Posterior cingulate gyrus (tissue), 11 donors: ENCODE measurements at places on chromosomes 13 and 19.

- no peak for DNase-seq
These were observed 12.1 kb downstream of the KLHL26 start for GRCh38 chr19:18648973-18649315.

DNA sequence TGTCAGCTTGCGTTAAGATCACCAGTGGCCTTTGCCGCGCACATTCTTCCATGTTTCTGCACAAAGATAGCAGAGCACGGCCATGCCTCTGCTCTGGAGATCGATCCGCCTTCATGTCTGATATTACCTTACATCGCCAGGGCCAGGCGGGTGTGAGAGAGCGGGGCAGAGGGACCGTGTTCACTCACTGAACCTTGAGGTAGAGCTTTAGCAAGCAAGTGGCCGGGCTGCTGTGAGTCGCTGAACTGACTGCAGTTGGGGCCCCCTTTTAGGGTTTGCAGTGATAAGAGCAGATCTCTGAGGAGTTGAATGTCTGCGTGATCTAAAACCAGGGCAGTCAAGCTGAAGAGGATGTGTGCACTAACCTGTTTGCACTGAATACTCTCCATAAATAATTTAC lies 275.4 kb upstream of the OBI1 start:
- no peak for DNase-seq

DNA sequence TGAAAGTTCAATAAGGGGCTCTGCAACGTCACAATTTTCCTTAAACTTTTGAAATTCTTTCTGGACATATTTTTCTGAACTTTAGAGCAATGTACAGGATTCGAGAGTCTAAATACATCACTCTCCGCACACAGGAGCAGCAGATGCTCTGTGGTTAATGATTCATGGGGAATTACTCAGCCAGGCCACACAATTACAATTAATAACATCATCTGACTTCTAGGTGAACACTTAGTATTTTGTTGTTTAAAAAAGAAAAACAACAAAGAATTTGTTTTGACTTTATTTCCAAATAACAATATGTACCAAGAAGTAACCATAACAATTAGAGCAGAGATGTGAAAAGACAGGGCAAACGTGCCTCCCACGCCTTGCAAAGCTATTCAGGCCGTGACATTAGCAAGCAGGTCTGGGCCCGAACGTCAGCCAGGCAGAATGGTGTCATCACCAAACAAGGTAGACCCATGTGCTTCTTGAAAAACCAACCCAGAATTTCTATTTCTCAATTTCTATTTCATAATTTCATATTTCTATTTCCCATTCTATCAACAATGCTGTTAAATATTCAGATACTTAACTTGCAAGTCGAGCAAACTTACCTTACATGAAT lies 236.3 kb downstream of the COL4A1 start:
- no peak for DNase-seq

DNA sequence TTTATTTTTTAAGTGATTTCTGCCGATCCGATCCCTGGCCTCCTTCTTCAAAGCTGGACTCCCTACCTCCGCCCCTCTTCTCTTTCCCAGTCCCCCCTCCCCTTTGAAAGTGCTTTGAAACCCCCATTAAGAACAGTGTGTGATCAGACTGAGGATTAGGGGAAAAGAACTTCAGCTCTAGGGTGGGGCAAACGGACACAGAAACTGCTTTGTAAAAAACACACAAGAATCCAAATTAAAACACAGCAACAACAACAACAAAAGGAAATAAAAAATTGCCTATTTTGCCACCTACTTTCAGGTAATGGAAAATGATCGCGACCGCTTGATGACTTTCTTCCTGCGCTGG lies 1.4 kb downstream of the SPRY2 start:
- DNase-seq: no peak

DNA sequence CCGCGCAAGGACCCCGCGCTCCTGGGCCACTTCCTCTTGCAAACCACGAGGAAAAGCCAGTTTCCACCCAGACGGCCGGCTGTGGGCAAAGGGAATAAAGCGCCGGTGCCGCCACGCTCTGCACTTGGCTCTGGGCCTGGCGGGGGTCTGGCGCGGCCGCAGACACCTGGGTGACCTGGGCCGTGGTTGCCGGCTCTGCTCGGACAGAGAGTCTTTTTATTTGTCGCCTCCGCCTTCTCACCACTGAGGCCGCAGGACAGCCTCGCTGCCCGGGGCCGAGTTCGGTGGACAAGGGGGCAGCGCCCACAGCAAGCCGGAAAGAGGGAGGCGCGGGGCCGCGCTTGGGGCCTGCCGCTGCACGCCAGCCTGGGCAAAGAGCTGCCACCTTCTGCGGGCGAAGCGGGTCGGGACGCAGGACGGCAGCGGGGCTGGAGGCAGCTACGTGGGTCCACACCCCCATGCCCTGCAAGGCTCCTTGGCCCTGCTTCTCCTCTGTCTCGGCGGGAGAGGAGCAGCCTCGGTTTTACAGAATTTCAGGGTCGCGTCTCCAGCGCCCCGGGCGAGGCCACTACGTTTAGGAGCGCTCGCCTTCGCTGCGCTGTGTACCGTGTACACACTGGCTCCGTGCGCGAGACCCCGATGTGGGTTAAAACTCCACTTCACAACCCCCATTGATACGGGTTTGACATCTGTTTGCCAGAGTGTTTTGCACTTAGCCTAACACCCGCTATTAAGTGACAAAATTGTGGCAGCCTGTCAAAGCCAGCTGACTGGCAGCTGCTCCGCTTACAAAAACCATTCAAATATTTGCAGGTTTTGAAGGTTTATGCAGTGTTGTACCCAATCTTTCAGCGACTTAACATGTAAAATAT lies 13.0 kb upstream of the SOX1 start:
- DNase-seq: no peak

DNA sequence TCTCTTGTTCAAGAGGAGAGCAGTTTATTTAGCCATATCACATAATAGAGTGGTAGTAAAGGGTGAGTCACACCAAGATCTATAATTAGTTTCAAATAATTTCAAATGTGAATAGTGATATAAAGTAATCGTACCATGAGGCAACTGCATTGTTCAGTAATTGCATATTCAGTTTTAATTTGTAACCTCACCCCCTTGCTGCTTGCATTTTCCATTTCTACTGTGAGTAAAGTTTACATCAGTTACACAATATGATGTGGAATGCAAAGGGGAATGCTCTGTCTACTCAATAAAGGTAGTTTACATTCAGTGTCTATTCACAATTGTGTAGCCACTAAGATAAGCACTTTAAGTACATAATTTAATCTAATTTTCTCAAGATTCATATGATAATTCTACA lies 1695.7 kb upstream of the SPRY2 start:
- no peak for DNase-seq

DNA sequence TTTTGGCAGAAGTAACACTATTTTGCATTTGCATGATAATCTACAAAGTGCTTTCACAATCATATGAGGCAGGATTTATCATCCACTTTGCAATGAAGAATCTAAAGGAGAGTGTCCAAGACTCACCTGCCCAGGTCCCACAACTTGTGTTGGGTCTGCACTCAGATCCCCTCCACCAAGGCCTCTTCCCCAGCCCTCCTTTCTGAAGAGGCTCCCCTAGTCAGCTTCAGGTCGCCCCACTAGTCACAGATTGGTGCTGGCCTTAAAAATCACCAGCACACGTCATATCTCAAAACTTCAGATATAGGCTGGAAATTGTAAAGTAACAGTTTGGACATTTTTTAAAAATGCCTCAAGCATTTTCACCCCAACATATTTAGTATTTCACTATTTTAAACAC lies 17.5 kb downstream of the ATP7B start:
- DNase-seq: no peak

DNA sequence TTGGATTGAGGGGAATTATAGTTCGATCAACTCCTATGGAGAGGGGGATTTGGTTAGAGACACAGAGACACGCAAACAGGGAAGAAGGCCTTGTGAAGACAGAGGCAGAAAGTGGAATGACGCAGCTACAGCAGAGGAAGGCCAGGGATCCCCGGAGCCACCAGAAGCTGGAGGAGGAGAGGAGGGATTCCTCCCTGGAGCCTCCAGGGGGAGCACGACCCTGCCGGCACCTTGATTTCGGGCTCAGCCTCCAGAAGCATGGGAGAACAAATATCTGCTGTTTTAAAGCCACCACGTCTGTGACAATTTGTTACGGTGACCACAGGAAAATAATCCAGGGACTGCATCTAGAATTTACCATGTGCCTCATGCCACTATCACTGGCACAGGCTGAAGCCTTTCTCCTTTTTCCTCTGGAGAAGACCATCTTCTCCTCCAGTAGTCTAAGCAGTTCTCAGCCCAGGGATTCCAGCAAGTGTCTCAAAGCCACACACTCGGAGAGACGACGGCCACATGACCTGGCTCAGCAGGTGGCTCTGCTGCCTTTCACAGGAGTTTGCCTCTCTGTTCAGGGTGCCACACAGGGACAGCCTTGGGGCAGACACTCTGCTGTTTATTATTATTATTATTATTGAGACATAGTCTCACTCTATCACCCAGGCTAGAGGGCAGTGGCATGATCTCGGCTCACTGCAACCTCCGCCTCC lies 39.9 kb upstream of the CCNE1 start:
- no peak for DNase-seq

GRCh38 chr13:31722673-31723072 lies 16.7 kb upstream of the RXFP2 start:
- DNase-seq: no peak

GRCh38 chr19:57978586-57979289 lies 4.4 kb upstream of the C19orf18 start:
- no peak for DNase-seq

DNA sequence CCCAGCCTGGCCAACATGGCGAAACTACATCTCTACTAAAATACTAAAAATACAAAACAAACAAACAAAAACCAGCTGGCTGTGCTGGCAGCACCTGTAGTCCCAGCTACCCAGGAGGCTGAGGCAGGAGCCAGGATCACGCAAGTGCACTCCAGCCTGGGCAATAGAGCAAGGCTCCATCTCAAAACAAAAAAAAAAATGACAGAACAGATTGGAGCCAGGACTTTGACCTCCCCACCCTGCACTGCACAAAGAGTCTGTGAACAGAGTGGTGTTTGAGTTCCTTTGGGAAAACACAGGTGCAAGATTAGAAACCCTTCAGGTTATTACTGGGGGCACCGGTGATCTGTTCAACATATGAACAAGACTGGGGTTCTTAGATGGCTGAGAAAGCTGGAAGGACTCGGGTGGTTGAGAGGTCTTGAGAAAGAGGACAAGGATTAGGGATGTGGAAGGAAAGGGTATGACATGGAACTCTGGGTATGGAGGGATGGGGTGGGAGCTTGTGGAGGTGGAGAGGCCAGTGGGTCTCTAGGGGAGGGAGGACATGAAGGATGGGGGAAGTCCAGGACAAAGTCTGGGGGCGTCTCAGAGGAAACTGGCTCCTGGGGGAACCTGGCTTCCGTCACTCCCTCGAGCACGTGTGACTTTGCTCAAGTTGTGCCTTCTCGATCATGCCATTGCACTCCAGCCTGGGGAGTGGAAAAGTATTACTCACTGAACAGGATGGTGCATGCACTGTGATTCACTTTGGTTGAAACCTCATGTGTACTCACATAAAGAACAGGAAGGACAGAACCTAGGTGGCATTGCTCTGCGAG lies 25.9 kb downstream of the RCN3 start:
- DNase-seq: no peak

GRCh38 chr13:63632321-63632720 lies 2216.7 kb upstream of the PCDH20 start:
- no peak for DNase-seq

DNA sequence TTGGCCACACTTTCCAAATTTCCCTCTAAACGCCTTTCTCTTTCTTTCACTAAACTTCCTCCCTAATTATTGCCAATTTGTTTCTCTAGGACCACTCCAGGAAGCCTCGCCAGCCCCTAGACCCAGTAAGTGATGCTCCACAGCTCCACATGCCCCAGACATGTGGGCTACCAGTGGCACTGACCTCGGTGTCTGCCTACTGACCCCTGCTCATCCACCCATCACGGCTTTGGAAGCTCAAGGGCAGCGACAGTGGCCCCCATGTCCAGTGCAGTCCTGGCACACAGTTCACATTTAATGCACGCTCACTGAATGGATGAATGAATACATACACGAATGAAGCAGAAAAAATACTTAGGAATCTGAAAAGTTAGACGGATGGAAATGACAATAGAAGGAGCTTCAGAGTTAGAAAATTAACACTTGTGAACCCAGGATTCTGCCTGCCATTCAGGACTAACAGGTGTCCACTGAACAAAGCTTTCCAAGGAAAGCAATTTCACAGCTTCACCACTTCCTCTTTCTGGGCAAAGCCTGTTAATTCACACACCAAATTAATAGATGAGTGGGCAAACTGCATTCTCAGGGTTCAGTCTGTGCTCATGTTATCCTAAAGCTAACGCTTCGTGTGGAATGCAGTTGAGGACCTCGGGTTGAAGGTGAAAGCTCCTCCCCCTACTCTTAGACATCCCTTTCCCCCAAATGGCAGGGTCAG lies 50.9 kb downstream of the CCDC70 start:
- no peak for DNase-seq

- no peak for DNase-seq
These were observed 128.3 kb downstream of the GGACT start for GRCh38 chr13:100460266-100460665.

- no peak for DNase-seq
These were observed 33.9 kb downstream of the CAB39L start for GRCh38 chr13:49410006-49410405.

- DNase-seq: no peak
These were observed 148.4 kb downstream of the AKAP11 start for GRCh38 chr13:42420304-42420703.

DNA sequence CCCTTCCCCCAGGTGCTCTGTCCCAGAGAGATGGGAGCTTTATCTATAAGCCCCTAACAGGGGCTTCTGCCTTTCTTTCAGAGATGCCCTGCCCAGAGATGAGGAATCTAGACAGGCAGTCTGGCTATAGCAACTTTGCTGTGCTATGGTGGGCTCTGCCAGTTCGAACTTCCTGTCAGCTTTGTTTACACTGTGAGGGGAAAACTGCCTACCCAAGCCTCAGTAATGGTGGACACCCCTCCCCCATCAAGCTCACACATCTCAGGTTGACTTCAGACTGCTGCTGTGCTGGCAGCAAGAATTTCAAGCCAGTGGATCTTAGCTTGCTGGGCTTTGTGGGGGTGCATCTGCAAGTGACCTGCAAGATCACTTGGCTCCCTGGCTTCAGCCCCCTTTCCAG lies 21.5 kb downstream of the CYSLTR2 start:
- no peak for DNase-seq

- no peak for DNase-seq
These were observed 51.8 kb downstream of the CRTC1 start for GRCh38 chr19:18735324-18735723.

- no peak for DNase-seq
These were observed at the start of gene IGFL3 for GRCh38 chr19:46124638-46125115. IGFL3 (minus strand) TSS chr19:46124688; CDS start chr19:46124649, 39 bp downstream.

DNA sequence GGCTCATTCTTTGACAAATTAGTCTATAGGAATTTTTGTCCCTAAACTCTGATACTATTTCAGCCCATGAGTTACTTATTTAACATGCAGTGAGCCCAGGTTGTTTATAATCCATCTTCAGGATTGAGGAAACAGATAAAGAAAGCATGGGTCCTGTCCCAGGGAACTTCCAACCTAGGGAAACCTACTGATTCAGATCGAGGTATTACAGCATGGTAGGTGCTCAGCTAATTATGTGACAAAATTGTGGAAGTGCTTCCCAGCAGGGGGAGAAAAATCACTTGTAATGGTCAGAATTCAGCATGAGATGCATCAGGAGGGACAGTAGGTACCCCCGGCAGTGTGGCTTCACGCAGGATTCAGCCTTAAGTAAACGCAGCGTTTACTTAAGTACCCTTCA lies 171.3 kb downstream of the NUFIP1 start:
- no peak for DNase-seq
